D341Med (cell line): ENCODE measurements at places on chromosomes 1 and 21.

- DNase-seq = no peak
Measured at GRCh38 chr1:33957854-33958253, 94.0 kb downstream of the HMGB4 start.

DNA sequence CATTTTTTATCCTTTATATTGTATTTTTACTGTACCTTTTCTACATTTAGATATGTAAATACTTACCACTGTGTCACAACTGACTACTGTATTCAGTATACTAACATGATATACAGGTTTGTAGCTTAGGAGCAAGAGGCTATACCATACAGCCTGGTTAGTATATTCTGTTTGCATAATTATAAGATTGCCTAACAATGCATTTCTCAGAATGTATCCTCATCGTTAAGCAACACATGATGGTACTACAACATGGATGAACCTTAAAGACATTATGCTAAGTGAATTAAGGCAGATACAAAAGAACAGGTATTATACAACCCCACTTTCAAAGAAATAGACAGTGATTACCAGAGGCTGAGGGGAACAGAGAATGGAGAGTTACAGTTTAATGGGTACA lies 62.7 kb downstream of the RUSC1 start:
- no peak for DNase-seq

DNA sequence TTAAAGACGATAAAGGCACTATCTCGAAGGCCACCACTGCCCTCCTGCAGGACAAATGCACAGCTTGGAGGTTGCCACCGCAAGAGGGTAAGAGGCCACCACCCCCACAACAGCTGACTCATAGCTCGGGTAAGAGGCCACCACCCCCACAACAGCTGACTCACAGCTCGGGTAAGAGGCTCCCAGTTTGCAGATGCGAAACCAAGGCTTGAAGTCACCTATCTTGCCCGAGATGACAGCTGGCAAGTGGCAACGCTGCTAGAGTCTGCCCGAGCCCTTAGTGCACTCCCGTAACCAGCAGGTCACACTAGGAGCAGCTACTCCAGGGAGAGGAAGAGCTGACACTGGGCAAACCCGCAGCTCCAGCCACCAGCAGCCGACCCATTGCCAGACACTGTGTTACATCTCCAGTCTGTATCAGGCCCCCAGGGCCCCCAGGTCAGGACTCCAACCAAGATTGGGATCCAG lies 17.1 kb upstream of the SPSB1 start:
- no peak for DNase-seq

- DNase-seq = no peak
Measured at GRCh38 chr1:99670583-99670982, 24.7 kb downstream of the PALMD start.

DNA sequence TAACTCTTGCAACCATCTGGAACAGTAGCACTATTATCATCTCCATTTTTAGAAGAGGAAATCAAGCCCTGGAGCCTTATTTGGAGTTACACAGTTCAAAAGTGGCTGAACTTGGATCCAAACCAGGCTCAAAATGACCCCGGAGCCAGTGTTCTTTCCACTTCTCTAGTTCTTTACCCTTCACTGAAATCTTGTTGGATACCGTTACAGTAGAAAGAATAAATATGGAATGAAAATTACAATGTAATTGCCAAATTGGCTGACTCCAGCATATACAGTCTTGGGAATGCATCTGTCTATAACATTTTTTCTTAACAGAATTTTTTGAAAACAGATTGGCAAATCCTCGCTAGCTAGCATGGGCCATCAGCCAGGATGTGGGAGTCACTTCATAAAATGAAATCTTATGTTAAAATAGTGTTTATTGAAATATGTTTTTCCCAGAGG lies 261.4 kb downstream of the CTH start:
- DNase-seq = no peak

DNA sequence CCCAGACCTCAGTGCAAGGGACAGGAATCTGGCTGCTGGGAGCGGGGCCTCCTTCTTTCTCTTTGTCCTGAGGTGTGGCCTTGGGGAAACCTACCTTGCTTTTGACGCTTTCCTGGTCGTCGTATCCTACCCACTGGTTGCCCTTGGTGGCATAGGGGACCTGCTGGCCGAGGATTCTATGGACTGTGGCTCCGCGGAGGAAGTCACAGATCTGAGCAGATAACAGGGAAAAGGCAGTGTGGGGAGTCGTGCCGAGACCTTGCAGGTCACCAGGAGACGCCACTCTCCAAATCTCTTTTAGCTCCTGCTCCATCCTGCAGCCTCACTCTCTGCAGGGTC lies 4.0 kb upstream of the MYBPH start:
- DNase-seq = no peak

DNA sequence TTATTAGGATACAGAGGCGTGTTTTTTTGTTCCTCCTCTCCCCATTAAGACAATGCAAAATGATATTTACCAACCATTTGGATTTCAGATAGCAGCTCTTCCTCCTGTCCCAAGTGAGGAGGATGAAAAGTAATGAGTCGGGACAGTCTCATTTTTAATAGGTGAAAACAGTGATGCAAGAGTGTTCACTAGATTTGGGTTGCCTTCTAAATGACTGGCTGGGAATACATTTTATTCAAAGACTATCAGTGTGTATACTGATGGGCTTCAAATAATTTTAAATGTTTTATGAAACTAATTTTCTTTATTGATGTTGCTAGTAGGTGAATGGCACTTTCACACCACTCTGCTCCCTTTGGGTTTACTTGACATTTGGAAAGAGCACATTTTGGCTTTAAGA lies 2.1 kb downstream of the RCOR3 start:
- no peak for DNase-seq

- no peak for DNase-seq
Measured at GRCh38 chr1:192986110-192986747, 72.9 kb downstream of the UCHL5 start.

DNA sequence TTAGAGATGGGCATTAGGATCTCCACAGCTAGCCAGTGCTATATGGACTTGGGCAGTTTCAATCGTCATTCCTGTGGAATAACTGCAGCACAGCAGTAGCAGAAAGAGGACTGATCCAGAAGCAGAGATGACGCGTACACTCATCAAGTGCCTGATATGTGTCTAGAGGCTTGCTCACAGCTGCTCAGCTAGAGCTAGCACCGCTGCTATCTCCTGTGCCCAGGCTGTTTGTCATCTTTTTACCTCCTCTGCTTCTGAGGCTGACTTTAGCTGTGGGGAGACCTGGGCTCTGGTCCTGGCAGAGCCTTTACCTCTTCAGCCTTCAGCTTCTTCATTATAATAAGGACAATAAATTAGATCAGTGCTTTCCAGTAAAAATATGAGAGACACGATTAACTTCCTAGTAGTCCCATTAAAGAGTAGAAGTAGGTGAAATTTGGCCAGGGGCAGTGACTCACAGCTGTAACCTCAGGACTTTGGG lies 5.3 kb downstream of the TENT5C start:
- DNase-seq = no peak
